ENCODE measurements at places on chromosomes 1 and 21. TPM values are rescaled to one million over a fixed set of nuclear protein-coding genes. Genes with fewer than 3 reads are reported as not detected.

The SDC3 gene
- 15.6 TPM for total RNA-seq

The NECTIN4 gene
- total RNA-seq = under 0.01 TPM

The FCAMR gene
- not detected for total RNA-seq

The CFHR1 gene
- total RNA-seq = not detected

The GNG4 gene
- not detected for total RNA-seq

The CIART gene
- 1.6 TPM for total RNA-seq

The ANGPTL1 gene
- total RNA-seq = 8.1 TPM

The CCDC27 gene
- not detected for total RNA-seq

The ATAD3B gene
- total RNA-seq = 15.1 TPM

The CRYAA gene
- total RNA-seq = not detected

The CD1D gene
- total RNA-seq = not detected

The GJC2 gene
- 14.8 TPM for total RNA-seq

The S1PR1 gene
- 22.0 TPM for total RNA-seq

The COL11A1 gene
- total RNA-seq = 2.5 TPM

The PIGV gene
- total RNA-seq = 26.0 TPM
